MCF 10A (cell line): ENCODE measurements at places on chromosomes 7 and 10.
A peak's percentile ranks its signal among the peaks of the same experiment; 100 is the strongest.

- no peak overlapping the region for H3K27ac ChIP-seq
- H3K4me3 ChIP-seq: no peak overlapping the region
- peaks cover 31% of the 10 kb centered on the region for H3K27me3 ChIP-seq
- peak; percentile 11 for DNase-seq
- no peaks in the 10 kb centered on the region for H3K4me1 ChIP-seq
Measured at GRCh38 chr7:87784424-87784823, 91.7 kb downstream of the SLC25A40 start.

GRCh38 chr7:87648316-87648715, 20.1 kb downstream of the RUNDC3B start:
- H3K27me3 ChIP-seq: peaks cover 40% of the 10 kb centered on the region
- DNase-seq: no peak
- no peak overlapping the region for H3K4me3 ChIP-seq
- H3K4me1 ChIP-seq: no peaks in the 10 kb centered on the region

DNA sequence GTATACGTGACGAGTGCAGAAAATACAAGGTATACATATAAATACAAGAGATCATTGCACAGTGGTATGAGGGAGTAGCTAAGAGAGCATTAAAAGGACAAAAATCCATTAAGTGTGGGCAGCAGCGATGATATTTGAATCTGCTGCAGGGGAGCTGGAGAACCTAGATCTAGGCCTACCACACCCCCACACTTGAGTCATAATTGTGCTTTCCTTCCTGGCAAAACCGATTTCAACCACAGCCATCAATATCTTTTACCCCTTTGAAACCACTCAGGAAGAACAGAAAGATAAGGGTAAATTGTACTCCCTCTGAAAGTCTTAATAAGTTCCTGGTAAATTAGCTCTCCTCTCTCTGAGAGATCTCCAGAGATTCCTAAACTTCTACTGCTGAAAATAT, 345.0 kb downstream of the SORCS1 start:
- DNase-seq: no peak
- H3K4me1 ChIP-seq: no peaks in the 10 kb centered on the region
- no peak overlapping the region for H3K4me3 ChIP-seq
- no peak overlapping the region for H3K27ac ChIP-seq

DNA sequence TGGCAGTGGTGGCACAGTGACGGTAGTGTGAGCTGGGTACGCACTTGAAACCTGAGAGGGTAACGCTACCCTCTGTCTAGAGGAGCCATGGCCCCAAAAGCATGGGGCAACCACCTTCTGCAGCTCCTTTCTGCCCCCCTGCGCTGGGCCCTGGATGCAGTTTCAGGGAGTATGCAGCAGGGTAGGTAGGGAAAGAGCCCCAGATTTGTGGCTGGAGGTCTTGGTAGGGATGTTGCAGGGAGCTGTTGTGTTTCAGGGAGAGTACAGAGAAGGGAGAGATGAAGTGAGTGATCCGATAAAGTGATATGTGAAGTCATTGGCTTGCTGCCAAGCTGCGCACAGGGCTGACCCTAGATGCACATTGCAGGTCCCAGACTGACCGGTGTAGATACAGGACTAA, 2.7 kb upstream of the PGAM2 start:
- H3K4me1 ChIP-seq: peaks cover 29% of the 10 kb centered on the region
- H3K36me3 ChIP-seq: peaks cover 48% of the 10 kb centered on the region
- H3K27me3 ChIP-seq: no peaks in the 10 kb centered on the region
- H3K4me3 ChIP-seq: no peak overlapping the region
- DNase-seq: no peak

- no peaks in the 10 kb centered on the region for H3K27me3 ChIP-seq
- no peaks in the 10 kb centered on the region for H3K4me1 ChIP-seq
- H3K4me3 ChIP-seq: no peak overlapping the region
- no peak overlapping the region for H3K27ac ChIP-seq
- no peak for DNase-seq
- no peaks in the 10 kb centered on the region for H3K36me3 ChIP-seq
Measured at GRCh38 chr7:71186535-71187057, 54.7 kb downstream of the GALNT17 start.

DNA sequence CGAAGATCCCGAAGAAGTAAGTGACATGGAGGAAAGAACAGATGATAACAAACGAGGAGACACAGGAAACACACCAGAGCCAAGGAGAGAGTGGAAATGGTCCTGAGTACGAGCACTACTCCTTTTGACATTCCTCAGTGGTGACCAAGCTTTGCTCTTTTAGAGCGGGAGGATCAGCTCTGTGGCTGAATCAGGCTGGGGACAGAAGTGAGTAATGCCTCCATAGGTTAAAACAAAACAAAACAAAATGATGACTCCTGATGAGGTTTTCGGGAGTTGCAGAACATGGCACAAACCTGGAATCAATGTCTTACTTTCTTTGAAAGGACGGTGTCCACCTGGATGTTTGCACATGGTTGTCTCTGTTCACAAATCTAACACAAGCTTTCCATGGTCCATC, 30.3 kb upstream of the TCF7L2 start:
- H3K27ac ChIP-seq: peak overlapping the region; percentile 75

- peaks cover 62% of the 10 kb centered on the region for H3K27me3 ChIP-seq
- no peak overlapping the region for H3K27ac ChIP-seq
Measured at GRCh38 chr7:31095286-31096197, 43.4 kb downstream of the ADCYAP1R1 start.

- no peaks in the 10 kb centered on the region for H3K27me3 ChIP-seq
- peaks cover 23% of the 10 kb centered on the region for H3K4me1 ChIP-seq
- H3K4me3 ChIP-seq: no peak overlapping the region
- H3K36me3 ChIP-seq: no peaks in the 10 kb centered on the region
- H3K27ac ChIP-seq: no peak overlapping the region
Measured at GRCh38 chr10:76082232-76082631, 650.8 kb downstream of the LRMDA start.

DNA sequence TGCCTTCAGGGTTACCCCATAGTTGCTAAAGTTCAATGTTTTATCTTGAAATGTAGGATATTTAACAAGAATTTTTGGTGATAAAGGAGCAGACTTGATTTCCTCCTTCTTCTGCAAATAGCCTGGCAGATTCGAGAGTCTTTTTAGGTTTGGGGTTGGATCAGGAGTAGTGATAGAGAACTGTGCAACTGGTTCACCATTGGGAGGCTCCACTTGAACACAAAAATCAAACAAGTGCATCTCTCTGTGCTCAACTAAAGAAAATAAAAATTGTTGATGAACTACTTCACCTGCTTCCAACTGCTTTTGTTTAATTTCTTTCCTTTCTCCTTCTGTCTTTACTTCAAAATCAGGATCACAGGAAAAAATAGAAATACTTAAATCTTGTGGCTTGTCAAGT, 58.5 kb downstream of the MACC1 start:
- peak overlapping the region; percentile 30 for H3K27ac ChIP-seq
- H3K4me3 ChIP-seq: no peak overlapping the region
- DNase-seq: peak; percentile 18
- no peaks in the 10 kb centered on the region for H3K27me3 ChIP-seq
- no peaks in the 10 kb centered on the region for H3K4me1 ChIP-seq

DNA sequence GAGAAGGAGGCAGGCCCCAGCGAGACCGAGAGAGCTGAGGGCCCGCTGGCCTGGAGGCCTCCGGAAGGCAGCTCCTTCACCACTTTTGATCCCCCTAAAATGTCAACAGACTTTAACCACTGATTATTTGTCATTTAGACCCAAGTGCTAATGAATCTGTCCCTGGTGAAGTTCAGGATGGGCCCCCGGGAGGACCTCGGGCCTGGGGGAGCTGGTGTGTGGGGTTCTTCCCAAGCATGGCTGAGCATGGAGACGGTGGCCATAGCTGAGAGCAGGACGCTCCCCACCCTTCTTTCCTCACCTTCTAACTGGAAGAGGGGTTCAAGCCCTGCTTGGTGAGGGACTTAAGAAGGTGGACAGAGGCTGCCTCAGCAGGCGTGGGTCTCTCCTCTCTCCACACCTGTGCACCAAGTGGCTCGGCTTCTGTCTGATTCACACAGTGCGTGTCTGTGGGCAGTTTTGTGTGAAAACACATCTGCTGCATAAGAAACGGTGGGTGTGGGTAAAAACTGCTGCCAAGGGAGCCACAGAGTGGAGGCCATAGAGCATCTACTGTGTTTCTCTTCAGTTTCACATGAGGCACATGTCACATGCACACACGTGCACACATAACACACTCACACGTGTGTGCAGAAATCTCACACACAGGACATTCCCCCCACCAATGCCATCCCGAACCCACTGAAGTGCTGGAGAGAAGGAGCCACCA, 53.5 kb upstream of the VIPR2 start:
- H3K27ac ChIP-seq: no peak overlapping the region
- H3K4me1 ChIP-seq: peaks cover 18% of the 10 kb centered on the region
- no peak for DNase-seq
- no peaks in the 10 kb centered on the region for H3K36me3 ChIP-seq
- H3K4me3 ChIP-seq: no peak overlapping the region

- H3K27ac ChIP-seq: no peak overlapping the region
- no peaks in the 10 kb centered on the region for H3K4me1 ChIP-seq
- H3K36me3 ChIP-seq: no peaks in the 10 kb centered on the region
- DNase-seq: no peak
Measured at GRCh38 chr7:39002755-39003154, 25.0 kb downstream of the POU6F2 start.

DNA sequence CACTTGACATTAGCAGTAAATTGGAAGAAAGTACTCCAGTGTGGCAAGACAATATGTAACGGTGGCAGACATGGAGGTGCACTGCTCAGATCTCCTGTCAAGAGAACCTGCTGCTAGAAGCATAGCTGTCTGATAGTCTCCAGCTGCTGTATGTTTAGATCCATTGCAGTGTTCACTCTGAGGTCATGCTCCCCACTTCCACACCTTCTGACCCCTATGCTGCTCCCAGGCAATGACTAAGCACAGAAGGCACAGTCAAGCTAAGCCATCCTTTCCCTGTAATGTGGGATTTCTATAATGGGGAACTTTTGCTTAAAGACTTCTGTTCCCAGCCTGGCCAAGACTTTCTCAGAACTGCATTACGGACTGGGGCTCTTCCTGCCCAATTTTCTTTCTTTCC, 315.8 kb downstream of the HPSE2 start:
- no peaks in the 10 kb centered on the region for H3K4me1 ChIP-seq
- no peak overlapping the region for H3K27ac ChIP-seq
- no peaks in the 10 kb centered on the region for H3K36me3 ChIP-seq
- no peak overlapping the region for H3K4me3 ChIP-seq

DNA sequence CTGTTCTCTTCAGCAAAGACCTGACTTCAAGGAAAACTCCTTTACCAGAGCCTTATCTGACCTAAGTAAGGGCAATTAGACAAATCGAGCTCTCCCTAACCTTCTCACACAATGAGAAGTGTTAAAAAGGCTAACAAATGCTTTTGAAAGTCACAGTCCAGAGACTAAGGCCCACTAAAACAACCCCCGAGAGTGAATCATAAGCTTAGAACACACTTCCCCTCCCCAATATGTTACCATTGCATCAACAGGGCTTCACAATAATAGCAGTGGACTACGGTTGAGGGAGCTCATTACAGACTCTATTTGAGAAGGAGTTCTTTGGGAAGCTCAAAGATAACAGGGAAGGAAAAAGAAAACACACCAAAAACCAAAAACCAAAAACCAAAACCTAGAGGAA, 28.6 kb upstream of the ZEB1 start:
- no peaks in the 10 kb centered on the region for H3K4me1 ChIP-seq
- H3K4me3 ChIP-seq: no peak overlapping the region
- no peak for DNase-seq
- H3K27ac ChIP-seq: no peak overlapping the region
- H3K36me3 ChIP-seq: no peaks in the 10 kb centered on the region

DNA sequence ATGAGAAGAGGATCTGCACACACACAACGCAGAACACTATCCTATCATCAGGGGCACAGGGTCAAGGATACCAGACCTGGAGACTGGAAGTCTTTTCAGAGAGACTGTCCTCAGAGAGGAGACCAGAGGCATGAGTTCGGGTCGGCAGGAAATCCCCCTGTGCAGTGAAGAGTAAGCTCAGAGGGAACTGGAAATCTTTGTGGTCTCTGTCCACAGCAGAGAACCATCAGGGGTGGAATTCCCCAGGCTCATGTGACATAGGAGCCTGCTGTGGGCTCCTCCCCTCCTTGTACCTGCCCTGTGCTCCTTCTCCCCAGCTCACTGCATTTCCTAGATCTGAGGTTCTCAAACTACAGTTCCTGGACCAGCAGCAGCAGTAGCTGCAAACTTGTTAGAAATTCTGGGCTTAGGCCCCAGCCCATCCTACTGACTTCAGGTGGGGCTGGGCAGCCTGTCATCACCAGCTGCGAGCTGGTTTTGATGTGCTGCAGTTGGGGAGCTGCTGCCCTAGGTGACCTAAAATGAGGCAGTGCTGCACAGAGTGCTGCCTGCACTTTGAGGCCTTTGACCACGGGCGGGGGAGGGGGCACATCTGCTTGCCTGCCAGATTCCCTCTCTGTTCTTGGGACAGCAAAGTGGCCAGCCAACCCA, 2.4 kb downstream of the ZMIZ2 start:
- H3K36me3 ChIP-seq: no peaks in the 10 kb centered on the region
- no peak overlapping the region for H3K27ac ChIP-seq
- H3K4me1 ChIP-seq: peaks cover 36% of the 10 kb centered on the region
- no peak for DNase-seq
- H3K27me3 ChIP-seq: no peaks in the 10 kb centered on the region

- no peak for DNase-seq
- H3K27me3 ChIP-seq: no peaks in the 10 kb centered on the region
- peak overlapping the region; percentile 56 for H3K4me3 ChIP-seq
- peaks cover 20% of the 10 kb centered on the region for H3K4me1 ChIP-seq
- H3K27ac ChIP-seq: peak overlapping the region; percentile 20
Measured at GRCh38 chr7:4714767-4715409, 32.8 kb downstream of the FOXK1 start.

GRCh38 chr7:47787249-47788069, 160.8 kb downstream of the PKD1L1 start:
- H3K4me1 ChIP-seq: peaks cover 42% of the 10 kb centered on the region
- H3K36me3 ChIP-seq: peaks cover 11% of the 10 kb centered on the region
- no peak for DNase-seq
- H3K27ac ChIP-seq: peak overlapping the region; percentile 97

DNA sequence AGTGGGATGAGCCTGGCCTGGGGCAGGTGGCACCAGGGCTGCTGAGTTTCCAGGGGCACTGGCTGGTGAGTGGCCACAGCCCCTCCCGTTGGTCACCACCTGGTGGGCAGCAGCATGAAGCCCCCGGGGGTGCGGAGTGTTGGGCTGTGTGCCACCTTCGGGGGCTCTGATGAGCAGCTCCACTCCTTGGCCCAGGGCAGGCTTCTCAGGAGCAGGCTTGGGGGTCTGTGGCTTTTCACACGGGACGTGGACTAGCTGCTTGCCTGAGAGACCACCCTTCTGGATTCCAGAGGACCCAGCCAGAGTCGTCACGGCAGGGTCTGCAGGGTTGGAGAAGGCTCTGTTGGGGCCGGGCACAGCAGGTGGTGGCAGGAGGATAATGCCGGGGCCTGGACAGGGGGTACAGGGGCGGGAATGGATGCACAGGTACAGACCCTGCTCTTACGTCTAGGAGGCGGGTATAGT, 193.1 kb downstream of the ADARB2 start:
- no peak for DNase-seq
- no peaks in the 10 kb centered on the region for H3K4me1 ChIP-seq
- peaks cover 4% of the 10 kb centered on the region for H3K36me3 ChIP-seq
- no peak overlapping the region for H3K4me3 ChIP-seq
- H3K27me3 ChIP-seq: no peaks in the 10 kb centered on the region
- no peak overlapping the region for H3K27ac ChIP-seq

- no peaks in the 10 kb centered on the region for H3K4me1 ChIP-seq
- DNase-seq: no peak
- H3K36me3 ChIP-seq: no peaks in the 10 kb centered on the region
- H3K27ac ChIP-seq: no peak overlapping the region
- H3K27me3 ChIP-seq: no peaks in the 10 kb centered on the region
- H3K4me3 ChIP-seq: no peak overlapping the region
Measured at GRCh38 chr10:128017822-128018221, 108.4 kb downstream of the MKI67 start.
